Stimulated activated CD8-positive, alpha-beta memory T cell treated with anti-CD3 and anti-CD28 coated beads, Interleukin-15, amount 100 ng/mL, for 48 hours (primary cell): ENCODE measurements at places on chromosomes 4 and X.

- peak; percentile 34 for DNase-seq
Observed at GRCh38 chrX:109472939-109473735, 8.7 kb downstream of the GUCY2F start.

DNA sequence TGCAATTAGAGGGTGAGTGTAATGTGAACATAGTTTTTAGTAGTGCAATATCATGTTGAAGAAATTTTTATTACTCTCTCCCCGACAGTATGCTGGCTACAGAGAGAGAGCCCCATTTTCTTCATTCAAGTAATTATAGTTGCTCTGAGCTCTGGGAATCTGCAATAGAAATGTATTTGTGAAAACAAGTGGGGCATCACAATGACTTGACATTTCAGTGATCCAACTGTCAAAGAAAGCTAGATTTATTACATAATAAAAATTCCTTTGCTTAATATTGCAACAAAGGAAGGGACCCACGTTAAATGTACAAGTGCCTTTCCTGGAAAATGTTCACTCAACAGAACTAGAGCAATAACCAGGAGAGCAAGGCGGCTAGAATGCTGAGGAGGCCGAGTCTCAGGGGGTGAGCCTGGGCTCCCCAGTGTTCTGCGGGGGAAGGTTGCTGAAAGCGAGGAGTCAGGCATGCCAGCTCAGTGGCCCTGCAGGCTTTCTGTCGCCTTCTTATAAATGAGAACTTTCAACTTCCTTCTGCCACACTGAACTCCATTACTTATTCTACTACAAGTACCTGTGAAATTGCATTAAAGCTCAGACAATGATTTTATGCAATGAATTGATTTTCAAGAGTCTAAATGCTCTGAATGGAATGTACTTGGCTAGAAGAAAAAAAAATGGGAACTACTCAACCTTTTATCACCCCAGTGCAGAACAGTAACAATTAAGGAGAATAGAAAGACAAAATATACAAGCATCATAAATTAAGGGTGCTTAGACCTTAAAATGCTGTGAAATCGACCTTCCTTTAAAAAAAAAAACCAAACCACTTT, 476.4 kb downstream of the AFF2 start:
- DNase-seq = no peak

DNA sequence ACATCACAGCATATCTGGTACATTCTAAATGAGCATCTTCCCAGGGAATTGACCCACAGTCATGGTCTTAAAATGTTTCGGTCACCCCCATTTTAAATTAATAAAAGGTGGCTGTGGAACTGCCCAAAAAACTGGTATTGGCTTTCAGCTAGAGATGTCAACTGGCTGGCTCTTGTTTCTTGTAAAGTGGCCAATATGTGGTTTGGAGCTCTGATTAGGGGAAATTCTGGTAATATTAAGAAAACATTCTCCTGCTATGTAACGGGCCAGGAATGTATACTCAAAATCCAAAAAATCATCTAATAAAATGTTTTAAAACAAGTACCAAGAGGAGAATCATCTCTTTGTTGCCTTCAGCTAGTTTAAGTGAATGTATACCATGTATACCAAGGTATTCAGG, 62.0 kb upstream of the VCX2 start:
- no peak for DNase-seq

GRCh38 chrX:47902161-47902560, 65.5 kb downstream of the ZNF81 start:
- DNase-seq = no peak

- DNase-seq = no peak
Observed at GRCh38 chr4:77072195-77072753, 3.5 kb downstream of the CCNI start.

- DNase-seq = no peak
Observed at GRCh38 chr4:186227744-186228513, 622 bp downstream of the KLKB1 start.

GRCh38 chr4:103754844-103755243, 35.1 kb upstream of the TACR3 start:
- DNase-seq = no peak

DNA sequence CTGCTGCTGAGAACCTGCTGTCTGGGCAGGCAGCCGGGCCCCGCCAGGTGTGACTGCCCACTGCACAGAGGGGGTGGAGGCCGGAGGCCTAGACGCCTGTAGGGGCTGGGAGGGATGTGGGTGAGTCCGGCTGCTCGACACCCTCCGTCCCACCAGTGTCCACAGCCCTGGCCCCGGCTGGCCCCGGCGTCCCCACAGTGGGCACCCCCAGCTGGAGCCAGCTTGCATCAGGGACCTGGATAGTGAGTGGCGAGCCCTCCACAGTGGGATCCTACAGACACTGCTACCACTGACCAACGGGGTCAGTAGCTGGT, 34.7 kb upstream of the SPON2 start:
- no peak for DNase-seq

DNA sequence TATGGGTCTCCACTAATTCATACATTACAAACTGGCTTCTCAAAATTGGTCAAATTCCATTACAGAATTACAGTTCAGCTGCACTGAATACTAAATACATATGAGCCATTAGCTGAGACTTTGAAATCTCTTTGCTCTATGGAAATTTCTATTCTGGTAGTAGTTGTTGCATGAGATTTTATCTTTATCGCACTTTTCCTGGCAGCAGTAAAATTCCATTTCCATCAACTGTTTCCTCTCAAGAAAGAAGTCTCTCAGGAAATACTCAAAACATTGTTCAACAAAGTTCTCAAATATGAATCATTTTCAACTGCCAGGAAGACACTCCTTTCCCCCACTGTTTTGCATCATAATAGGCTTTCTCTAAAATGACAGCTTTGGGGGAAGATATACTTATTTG, 51.3 kb downstream of the ATP11C start:
- DNase-seq = no peak

DNA sequence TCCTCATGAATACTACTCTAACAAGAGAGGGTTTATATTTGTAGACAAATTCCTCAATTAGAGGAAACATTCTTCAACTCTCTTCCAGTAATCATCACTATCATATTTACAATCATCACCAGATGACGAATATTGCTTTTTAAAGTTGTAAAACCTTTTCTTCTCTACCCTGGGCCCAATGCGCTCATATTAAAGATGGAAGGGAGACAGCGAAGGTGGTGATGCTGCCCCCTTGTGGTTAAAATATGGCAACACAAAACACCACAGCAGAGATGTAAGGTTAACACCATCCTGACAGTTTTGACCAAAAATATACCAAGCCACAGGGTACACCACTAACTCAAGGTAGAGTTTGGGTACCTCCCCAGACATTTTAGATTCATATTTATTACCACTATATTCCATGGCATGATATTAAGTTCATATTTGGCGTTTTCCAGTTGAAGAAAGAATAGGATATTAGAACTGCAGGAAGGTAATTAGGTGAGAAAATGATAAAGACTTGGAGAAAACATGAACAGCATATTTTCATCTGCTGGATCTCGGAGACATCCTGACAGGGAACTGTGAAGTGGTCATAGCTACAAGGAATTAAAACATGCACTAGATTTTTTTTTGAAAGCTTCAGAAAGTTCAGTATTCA, 72.8 kb downstream of the SLC9A7 start:
- no peak for DNase-seq

DNA sequence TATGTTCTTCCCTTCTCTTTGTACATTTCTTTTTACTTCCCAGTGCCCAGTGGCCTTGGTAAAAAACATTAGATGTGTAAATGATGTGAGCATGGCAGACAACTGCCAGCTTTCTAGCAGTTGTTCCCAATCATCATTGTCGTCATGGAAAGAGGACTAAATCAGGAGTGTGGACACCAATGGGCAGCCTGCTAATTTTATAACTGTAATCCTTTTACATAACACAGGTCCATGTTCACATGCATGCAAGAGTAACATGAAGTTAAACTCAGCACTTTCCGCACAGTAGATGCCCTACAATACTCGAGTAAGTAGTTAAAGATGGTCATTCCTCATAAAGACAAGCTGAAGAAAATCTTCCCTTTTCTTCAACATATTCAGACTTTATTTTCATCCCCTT, 23.4 kb upstream of the G3BP2 start:
- DNase-seq = no peak

GRCh38 chrX:23269923-23270322, 64.7 kb upstream of the PTCHD1 start:
- DNase-seq = no peak

DNA sequence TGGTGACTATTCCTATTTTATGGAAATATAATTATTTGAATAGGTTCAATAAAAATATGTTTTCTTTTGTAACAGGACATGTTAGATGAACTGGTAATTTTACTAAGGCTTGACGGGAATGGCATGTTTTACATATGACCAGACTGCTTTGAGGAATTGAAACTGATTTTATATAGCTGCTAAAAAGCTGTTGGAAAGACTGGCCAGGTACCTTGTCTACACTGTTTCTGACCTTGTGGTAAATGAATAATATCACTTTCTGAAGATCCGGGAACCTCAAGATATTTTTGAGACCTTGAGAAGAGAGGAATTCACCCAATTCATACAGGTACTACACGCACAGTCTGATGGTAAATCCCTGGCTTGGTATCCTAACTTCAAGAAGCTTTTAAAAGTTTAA, 42.1 kb upstream of the USP46 start:
- DNase-seq = no peak

DNA sequence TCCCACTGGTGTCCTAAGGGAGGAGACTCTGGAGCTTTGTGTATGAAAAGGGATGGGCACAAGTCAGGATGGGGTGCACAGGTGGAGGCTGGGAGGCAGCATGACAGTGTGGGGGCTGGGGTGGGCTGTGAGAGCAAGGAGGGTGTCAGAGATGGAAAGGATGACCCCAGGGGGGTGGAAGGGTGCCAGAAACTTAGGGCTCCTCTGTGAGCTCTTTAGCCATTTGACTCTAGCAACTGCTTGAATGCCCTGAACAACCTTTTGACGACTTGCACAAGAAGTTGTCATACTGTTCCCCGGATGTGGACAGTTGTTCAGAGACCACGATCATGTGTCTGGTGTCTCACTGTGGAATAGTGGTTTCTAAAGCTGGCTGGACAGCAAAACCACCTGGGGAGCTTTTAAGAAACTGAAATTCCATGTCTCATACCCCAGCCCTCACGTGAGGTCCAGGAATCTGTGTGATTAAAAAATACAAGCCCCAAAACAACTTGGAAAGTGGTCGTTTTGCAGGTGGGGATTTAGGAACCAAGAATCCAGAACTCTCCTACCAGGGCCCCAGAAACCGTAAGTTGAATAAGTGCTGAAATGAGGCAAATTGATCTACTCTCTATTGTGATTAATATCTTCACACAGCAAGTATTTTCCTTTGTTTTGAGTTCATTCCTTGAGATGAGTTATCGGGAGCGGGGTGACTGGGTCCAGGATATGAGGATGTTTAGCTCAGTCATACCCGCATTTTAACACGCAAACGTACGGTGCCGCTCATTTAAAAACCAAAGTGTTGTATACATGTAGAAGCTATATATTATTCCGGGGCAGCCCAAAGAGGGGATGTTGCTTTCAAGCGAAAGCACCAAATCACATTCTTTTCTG, 3.4 kb downstream of the RHOH start:
- DNase-seq = peak; percentile 84

DNA sequence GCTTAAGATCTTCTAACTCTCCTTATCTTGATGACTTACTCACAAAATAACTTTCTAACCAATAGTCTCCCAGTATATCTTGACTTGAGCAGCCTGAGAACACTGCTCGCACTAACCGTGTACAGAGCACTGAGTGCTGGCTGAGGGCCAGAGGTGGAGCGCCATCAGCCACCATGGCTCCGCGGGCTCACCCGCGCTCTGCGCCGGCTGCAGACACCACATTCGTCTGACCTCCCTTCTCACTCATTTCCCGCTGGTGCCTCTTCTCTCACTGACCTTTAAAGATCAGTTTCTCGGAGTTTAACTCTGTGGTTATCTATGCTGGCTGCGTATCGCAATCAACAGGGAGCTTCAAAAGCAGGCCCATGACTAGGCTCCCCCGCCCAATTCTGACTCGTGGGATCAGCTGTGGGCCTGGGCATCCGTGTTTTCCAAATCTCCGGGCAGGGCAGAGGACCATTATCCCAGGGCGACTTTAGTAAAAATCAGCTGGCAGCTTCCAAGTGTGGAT, 78.6 kb downstream of the HAUS3 start:
- no peak for DNase-seq

GRCh38 chr4:147773261-147774184, 41.6 kb downstream of the ARHGAP10 start:
- DNase-seq = no peak

DNA sequence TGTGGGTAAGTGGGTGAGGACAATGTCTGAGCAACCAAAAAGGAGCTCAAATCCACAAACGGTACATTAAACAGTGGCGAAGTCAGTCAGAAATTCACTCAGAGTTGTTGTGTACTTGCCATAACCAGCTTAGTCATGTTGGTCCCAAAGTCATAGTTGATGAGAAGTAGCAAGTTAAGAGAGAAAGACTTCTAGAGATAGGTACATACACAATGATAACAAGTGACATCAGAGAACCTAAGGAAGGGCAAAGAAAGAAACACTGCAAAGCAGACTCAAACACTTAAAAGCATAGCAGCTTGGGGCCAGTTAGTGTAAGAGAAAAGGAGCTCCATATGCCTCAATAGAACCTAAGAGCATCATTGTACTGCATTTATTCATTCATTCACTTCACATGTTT, 30.2 kb downstream of the DYNLT3 start:
- DNase-seq = no peak

DNA sequence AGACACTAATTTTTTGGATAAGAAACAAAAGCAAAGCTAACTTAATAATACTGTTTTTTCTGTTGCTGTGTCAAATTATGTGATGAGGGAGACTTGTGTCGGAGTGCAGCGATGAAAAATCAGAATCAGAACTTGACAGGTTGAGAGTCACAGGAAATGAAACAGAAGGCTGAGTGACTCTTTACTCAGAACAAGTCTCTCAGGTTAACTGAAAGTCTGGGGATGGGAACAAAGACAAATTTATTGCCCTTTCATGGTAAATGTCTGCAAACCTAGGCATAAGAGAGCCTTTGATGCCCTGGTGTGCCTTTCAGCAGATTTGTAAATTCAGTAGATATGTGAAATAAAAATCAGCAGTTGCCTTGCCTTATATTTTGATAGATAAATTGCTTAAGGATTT, 96.0 kb downstream of the ADGRL3 start:
- no peak for DNase-seq

DNA sequence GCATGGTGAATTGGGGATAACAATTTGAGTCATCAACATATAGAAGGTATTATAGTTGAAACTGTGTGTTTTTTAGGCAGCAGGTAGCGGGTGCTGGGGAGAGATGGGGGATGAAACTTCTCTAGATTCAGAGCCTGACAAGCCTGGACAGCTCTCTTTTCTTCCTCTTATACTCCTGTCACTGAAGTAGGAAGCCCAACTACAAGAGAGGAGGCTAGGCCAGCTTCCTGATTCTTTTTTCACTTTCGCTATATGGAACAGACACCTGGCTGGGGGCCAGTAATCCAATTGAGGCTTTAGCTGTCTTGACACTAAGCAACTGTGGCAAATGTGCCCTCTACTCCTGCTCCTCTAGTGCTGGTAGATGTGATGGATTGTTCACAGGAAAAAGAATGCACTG, 69.2 kb downstream of the PHKA1 start:
- no peak for DNase-seq

DNA sequence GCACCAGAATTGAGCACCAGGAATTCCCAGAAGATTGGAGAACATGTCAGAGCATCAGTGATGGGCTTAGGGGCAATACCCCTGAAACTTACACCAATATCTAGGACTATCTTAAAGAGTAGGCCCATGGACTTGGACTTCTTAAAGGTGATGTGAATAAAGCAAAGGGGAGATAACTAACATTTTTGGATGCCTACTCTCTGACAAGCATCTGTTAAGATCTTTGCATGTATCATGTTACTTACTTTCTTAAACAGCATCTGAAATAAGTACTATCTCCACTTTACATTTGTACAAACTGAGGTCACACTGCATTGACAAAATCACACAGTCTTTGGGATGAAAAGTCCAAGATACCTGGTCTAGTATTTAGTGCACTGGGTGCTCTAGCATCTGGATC, 258.6 kb upstream of the ARSJ start:
- no peak for DNase-seq
